CD4-positive, alpha-beta T cell treated with Interleukin-1 beta for 1 hour (primary cell): ENCODE measurements at places on chromosomes 12 and 14.

GRCh38 chr12:49763006-49763591, 21.7 kb downstream of the TMBIM6 start:
- peak; percentile 77 for DNase-seq

DNA sequence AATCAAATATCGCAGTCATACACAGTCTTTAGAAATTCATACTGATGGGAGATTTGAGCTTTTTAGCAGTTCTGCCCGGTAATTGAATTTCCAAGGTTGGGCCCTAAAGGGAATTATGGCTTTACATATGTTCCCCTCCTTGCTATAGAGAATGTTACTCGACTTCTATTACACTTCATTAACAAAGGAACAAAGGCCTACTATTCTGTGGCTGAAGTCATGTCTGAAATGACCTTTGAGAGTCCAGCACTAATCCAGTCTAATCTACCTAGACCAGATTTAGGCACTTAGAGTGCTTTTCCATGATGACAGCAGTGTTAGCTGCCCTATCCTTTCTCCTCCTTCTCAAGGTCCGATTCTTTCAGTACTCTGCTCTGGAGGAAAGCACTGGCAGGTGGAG, 305.3 kb downstream of the MED13L start:
- DNase-seq, result no peak

DNA sequence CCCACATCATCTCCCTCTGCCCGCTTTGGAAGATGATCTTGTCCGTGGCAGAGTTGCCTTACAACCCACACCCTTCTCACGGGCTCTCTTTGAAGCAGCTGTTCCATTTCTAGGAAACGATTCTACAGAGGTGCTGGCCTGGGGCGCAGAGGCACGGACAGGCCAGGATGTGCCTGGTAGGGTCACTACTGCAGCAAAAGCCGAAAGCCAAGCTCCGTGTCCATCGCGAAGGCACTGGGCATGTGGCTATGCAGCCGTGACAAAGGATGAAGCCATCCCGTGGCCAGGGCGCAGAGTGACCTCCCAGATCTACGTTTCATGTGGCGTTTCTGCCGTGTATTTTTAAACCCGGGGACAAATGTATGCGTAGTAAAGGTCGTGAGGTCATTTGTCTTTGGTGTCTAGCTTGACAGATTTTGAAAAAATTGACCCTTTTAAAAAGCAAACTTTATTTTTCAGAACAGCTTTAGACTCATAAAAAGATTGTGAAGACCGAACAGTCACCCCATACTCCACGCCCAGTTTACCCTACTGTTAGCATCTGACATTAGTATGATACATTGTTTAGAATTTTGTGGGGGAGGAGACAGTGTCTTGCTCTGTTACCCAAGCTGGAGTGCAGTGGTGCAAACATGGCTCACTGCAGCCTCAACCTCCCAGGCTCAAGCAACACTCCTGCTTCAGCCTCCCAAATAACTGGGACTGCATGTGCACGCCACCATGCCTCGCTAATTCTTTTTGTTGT, 40.4 kb upstream of the NCOR2 start:
- no peak for DNase-seq

DNA sequence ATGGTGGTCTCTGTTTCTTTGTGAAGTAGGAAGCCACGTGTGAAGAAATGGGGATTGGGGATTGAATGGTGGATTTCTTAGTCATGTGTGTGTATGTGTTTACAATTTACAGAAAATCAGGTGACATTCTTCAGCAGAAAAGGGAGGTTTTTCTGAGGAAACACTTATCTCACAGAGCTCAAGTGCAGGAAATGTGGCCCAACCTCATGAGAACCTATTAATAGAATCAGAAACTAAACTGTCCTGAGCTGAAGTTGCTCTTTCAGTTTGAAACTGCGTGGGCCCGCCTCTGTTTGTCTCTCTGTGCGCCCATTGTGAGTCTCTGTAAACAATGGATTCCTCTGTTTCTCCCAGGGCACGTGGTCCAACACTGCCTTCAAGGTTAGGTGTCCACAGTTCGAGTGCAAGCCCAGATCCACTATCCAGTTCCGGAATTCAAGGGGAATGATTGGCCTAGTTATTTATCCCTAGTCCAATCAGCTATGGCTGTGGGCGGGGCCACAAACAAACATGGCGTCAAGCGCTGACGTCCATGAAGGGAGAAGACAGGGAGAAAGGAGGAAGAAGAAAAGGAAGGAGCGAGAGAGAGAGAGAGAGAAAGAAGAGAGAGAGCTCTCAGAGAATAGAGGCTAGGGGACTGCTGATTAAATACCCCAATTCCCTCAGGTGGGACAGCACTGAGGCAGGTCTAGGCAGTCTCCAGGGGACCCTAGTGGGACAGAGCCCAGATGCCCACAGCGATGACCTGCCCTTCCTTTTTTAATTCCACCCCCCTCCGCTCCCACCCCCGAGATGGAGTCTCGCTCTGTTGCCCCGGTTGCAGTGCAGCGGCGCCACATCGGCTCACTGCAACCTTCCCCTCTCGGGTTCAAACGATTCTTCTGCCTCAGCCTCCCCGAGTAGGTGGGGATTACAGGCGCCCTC, 31.4 kb upstream of the C12orf76 start:
- DNase-seq, result peak; percentile 90

DNA sequence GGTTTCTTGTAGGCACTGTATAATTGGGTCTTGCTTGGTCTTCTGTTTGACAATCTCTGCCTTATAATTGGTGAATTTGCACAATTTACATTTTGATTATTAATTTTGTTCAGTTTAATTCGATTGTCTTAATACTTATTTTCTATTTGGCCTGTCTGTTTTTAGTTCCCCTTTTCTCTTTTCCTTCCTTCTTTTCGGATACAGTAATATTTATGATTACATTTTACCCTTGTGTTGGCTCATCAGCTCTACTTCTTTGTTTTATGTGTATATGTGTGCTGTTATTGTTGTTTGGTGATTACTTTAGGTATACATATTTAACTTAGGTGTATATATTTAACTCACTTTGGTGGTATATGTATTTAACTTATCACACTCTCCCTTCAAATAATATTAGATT, 12.8 kb upstream of the BEGAIN start:
- no peak for DNase-seq

GRCh38 chr12:98635657-98636323, 8.8 kb downstream of the IKBIP start:
- no peak for DNase-seq

- no peak for DNase-seq
Observed at GRCh38 chr12:52222692-52223091, 10.4 kb upstream of the KRT7 start.

- DNase-seq, result no peak
Observed at GRCh38 chr12:120720234-120720986, 5.2 kb upstream of the ACADS start.

DNA sequence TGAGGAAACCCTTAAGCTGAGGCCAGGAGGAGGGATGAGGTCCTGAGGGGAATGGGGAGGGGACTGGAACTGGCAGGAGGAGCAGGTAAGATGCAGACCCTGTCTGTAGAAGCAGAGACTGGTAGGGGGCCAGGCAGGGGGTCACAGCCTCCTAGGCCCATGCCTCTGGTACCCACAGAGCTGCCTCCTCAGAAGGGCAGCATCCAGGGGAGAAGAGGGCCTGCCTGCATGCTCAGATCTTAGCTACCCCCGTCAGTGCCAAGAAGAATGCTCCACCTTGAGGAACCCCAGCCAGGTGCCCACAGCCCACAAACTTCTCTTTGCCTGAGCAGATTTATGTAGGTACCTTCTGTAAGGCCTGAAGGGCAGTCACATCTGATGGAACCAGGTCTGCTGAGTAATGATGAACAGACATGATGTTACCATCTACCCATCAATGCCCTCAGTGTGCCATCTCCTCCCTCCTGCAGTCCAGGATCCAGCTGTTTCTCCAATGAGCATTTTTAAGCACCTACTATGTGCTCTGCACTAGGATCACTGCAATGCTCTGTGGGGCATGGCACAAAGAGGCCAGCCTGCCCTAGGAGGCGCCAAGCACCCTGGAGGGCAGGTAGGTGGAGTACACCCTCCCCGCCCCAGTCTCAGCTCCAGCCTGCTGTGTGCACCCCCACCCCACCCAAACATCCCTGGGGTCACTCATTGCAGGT, 24.8 kb upstream of the ZFP36L1 start:
- no peak for DNase-seq

- no peak for DNase-seq
Observed at GRCh38 chr14:61360796-61361525, 39.6 kb downstream of the PRKCH start.

- no peak for DNase-seq
Observed at GRCh38 chr12:53532524-53533445, 25.5 kb upstream of the NPFF start.

GRCh38 chr12:128483526-128484255, 216.7 kb downstream of the TMEM132C start:
- DNase-seq, result no peak

DNA sequence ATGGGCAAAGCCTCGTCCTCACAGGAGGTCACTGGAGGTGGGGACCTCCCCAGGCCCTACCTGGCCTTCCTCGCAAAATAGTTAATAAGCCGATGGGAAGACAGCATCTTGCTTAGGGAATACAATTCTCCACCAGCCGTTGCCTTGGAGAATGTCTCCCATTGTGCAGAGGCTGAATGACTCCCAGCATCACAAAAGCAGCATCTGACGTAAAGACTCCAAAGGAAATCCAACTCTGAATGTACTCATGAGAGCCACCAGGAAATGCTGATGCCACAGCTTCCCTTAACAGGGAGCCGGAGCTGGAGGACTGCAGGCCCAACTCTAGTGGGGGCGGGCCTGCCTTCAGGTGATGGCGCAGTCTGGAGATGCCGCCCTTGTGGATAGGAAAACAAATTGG, 15.5 kb downstream of the CCDC63 start:
- no peak for DNase-seq

- DNase-seq, result peak; percentile 85
Observed at GRCh38 chr14:89720741-89721729, 233.5 kb downstream of the EFCAB11 start.

DNA sequence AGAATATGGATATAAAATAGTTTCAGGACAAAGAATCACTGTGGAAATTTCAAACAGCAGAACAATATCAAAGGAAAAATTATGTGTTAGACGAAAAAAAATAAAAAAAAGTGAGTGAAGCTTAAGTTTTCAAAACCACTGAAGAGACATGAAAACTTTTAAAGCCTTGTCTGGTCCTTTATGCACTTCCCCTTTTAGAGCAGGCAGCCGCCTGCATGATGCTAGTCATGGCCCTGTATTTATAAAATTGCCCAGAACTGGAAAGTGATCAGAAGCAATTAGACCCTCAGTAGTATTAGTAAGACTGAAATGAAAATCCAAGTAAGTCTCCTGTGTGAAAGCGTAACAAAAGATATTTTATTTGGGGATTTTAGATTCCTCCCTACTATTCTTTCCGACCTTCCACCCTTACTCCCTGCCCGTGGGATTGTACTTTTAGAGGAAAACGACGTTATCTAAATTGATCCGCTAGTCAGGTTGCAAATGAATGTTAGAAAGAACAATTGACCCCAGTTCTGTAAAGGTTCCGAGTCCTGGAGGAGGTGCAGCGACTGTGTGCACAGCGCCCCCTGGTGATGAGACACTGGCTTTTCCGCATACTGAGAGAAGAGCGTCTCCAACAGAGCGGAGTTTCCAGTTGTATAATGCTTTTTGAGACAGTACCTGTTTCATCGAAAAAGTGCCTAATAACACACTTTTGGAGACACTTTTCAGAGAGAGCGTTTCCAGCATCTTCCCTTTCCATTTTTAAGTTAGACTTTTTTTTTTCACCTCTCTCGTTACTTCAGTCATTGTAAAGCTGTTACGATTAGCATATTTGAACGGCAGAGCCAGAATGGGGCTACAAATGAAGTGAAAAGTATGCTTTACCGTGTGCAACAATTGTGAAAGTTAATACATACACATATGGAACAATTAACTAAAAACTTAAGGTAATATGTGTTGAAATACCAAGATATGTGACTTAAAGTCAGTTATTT, 12.4 kb downstream of the MGST1 start:
- peak; percentile 8 for DNase-seq

DNA sequence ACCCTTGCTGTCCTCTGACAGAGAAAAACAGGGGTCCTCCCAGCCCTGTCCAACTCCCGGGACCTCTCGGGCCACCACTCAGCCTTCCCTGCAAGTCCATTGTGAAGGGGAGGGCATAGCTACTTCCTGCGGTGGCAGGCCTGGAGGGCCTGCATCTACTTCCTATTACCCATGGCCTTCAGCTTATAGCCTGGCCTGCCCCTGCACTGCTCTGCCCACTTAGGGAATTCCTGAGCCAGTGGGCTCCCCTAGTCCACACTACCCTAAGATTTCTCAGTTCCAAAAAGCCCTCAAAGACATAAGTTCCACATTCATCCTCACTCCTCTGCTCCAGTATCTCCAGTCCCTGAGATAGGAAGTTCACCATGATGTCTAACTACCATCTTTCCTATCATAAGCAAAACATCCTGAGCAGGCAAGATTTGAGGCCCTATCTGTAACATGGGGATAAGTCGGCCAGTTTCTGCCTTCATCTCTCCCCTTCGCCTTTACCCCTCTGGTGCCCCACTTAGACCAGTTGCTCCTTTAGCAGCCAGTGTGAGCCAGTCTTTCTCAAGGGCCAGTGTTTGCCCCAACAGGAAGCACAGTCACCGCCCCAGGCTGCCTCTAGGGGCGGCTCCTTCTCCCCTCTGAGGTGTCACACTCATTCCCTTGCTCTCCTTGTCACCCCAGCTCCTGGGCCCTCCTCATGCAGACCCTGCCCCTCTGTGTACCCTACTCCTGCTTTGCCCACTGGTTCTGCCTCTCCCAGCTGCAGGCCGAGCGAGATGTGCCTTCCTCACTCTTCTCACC, 10.9 kb downstream of the HDAC7 start:
- peak; percentile 61 for DNase-seq

DNA sequence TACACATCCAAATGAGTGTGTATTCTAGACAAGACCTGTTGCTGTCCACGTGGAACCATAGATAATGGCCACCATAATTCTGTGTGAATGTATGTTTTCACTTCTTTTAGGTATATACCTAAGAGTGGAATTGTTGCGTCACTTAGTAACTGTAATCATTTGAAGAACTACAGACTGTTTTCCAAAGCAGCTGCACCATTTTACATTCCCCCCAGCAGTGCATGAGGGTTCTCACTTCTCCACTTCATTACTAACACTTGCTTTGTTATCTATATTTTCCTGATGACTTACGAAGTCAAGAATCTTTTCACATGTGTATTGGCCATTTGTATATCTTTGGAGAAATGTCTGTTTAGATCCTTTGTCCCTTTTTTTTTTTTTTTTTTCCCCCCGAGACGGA, 106.4 kb downstream of the SCFD1 start:
- DNase-seq, result no peak
